ENCODE measurements at places on chromosomes 5 and 9.

- DNase-seq = no peak
These were observed 1.8 kb downstream of the PLAC8L1 start for GRCh38 chr5:146103594-146103993.

- no peak for DNase-seq
These were observed 974 bp upstream of the SLC12A2 start for GRCh38 chr5:128082551-128083032.

DNA sequence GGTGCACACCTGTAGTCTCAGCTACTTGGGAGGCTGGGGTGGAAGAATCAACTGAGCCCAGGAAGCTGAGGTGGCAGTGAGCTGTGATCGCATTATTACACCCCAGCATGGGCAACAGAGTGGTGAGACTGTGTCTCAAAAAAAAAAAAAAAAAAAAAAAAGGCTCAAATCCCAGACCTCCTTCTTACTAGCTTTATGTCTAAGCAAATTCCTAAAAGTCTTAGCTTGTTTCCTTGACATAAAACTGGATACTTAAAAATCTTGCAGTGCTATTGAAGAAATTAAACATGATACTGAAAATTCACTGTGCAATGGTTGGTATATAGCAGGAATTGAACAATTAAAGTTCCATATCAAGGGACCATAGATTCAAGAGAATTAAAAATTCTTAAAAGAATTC, 45.0 kb downstream of the PCDHGC5 start:
- DNase-seq = no peak

DNA sequence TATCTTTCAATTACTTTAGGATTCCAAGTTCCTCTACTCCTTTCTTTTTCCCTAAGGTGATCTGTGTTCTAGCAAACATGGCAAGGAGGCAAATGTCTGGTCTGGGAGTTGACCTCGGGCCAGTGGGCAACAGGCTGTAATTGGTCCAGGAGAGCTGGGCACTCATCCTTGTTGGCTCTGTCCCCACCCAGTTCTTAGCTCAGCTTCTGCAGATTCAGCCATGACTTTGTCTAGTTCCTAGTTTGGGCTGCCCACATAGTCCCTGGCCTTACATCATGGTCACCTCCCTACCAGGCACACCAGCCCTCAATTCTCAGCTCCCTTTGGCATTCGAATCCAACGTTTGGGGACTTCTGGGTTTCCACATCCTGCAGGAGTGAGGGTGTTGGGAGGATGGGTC, 92.1 kb upstream of the DAP start:
- no peak for DNase-seq

GRCh38 chr9:133979921-133980863, 11.9 kb downstream of the VAV2 start:
- DNase-seq = no peak

Data from stimulated activated CD4-positive, alpha-beta T cell treated with anti-CD3 and anti-CD28 coated beads, TNF-alpha, amount 100 ng/mL, for 48 hours (primary cell).